Hematopoietic multipotent progenitor cell treated with erythropoietin and hydrocortisone succinate and interleukin-3 and kit ligand, for 4 days (in vitro differentiated cells): ENCODE measurements at places on chromosomes 6 and 20.

GRCh38 chr6:55276745-55277530 lies 50.3 kb upstream of the GFRAL start:
- DNase-seq: peak; percentile 66

- no peak for DNase-seq
Measured at GRCh38 chr6:45791211-45792168, 224.2 kb downstream of the CLIC5 start.

- no peak for DNase-seq
Measured at GRCh38 chr6:22709803-22710202, 140.4 kb downstream of the HDGFL1 start.

DNA sequence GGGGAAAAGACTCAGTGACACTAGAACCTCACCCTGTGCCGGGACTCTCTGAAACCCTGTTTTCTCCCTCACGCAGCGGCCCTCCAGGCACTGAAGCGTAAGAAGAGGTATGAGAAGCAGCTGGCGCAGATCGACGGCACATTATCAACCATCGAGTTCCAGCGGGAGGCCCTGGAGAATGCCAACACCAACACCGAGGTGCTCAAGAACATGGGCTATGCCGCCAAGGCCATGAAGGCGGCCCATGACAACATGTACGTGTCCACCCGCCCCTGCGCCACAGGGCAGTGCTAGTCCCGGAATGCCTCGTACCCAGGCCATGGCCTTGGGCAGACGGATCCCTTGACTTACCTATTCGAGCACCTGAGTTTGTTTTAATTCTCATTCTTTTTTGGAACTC lies 37.2 kb downstream of the CHMP4B start:
- no peak for DNase-seq

DNA sequence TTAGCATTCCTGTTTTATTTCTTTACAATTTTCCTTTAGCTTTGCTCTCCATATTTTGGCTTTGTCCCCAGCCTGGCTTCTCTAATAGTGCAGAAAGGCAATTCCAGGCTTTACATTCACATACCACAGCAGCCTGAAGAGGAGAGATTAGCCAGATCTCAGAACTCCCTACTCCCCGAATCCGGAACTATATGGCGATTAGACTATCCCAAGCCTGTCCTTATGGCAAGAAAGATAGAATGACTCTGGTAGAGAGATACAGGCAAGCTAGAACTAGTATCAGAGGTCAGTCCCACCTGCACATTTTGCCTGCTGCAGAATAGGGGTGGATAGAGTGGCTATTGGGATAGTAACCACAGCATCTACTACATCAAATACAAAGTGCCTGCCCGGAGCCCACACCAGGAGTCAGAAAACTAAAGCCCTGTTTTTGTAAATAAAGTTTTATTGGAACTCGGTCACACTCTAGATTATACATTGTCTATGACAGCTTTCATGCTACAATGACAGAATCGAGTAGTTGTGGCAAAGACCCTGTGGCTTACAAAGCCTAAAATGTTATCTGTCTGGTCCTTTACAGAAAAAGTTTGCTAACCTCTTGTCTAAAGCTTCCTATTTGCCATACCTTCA lies 17.1 kb upstream of the ADIG start:
- DNase-seq: no peak

GRCh38 chr6:163985710-163986109 lies 571.2 kb downstream of the QKI start:
- no peak for DNase-seq

GRCh38 chr20:4244700-4245485 lies 229.5 kb upstream of the RNF24 start:
- no peak for DNase-seq
